ENCODE measurements at places on chromosomes 11 and 22.

DNA sequence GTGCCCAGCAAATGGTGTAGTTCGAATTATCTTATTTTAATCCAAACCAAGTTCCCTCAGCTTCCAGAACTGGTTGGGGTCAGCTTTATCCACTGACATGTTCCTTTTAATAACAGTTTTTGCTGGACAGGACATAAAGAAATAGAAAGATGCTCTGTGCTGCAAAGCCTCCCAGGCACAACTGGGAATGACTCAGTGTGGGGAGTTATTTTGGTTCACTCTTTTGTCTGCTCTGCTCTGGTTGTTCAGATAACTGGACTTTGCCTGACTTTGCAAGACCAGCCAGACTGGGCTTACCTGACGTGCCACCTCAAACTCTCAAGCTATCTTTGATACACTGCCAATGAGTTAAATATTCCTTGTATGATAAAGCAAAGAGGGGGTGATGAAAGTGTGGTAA, 25.6 kb downstream of the SEZ6L start:
- no peak for DNase-seq

DNA sequence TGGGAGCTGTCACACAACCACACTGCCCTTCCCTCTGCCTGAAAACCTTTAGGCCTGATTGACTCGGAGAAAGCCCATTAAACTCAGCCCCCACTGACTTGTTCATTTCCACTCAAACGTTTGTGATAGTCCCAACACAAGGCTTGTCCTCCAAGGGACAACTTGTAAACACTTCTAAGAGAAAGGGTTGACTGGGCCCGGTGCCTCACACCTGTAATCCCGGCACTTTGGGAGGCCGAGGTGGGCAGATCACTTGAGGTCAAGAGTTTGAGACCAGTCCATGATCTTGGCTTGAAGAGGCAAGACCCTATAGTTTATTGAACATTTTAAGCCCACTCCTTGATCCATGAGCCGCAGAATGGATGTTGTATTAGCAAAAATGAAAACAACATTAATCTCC, 63.3 kb upstream of the PRODH start:
- no peak for DNase-seq

DNA sequence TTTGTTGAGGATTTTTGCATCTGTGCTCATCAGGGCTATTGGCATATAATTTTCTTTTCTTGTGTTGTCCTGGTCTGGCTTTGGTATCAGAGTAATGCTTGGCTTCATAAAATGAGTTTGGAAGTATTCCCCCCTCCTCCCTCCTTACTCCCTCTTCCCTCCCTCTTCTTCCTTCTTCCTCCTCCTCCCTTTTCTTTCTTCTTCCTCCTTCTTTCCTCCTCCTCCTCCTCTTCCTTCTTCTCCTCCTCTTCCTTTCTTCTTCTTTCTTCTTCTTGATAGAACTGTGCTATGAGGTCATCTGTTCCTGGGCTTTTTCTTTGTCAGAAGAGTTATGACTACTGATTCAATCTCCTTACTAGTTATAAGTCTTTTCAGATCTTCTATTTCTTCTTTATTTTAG, 10.1 kb downstream of the BIRC2 start:
- DNase-seq, result no peak

GRCh38 chr11:114083391-114084252, 24.1 kb downstream of the ZBTB16 start:
- no peak for DNase-seq

DNA sequence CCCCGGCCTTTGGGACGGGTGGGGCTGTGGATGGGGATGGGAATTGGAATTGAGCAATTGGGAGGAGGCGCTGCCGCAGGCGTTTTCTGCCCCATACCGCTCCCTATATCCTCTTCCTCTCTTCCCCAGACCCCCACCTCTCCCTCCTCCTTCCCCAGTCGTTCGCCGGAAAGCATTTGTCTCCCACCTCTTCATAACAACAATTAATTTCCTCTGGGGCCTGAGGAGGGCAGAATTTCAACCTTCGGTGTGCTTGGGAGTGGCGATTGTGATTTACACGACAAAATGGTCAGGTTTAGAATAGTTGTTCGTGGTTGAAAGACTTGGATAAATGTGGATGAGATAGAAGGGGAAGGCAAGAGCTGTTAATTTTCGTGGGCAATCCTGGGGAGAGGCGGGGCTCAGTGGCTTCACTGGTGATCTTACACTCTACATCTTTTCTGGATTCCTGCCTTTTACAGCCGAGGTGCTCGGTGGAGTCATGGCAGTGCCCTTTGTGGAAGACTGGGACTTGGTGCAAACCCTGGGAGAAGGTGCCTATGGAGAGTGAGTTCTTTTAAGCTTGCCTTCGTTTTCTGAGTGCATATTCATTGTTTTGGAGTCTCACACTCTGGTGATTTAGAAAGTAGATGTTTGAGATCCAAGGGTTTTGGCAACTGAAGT, 1.5 kb downstream of the CHEK1 start:
- DNase-seq, result peak; percentile 76

DNA sequence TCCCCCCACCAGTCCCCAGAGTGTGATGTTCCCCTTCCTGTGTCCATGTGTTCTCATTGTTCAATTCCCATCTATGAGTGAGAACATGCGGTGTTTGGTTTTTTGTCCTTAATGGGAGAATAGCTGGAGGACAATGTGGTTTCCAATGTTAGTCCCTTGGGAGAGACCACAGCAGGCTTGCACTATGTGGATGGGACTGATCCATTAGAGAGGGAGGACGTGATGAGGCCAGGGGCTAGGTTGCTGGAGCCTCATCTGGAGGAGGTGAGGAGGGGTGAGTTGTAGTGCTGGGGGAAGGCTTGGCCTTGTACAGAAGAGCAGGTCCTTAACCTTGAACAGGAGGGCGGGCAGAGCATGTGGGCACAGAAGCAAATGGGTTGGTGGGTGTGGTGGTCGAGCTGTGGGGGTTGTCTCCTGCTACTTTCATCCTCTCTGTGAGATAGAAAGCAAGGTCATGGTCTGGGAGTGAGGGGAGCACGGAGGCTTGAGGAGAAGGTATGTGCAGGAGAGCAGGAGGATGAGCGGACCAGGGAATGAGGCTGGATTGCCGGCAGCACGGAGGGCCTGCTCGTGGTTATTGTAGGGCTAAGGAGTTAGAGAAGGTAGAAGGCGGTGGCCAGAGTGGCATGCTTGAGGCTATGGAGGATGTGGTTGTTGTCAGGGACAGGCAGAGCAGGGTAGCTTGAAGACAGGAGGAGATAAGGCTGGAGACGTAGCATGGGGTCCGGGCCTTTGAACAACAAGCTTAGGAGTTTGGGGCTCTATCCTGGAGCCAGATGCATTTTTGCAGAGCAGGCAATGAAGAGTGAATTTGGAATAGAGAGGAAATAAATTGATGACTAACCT, 11.2 kb upstream of the SREBF2 start:
- DNase-seq, result no peak

DNA sequence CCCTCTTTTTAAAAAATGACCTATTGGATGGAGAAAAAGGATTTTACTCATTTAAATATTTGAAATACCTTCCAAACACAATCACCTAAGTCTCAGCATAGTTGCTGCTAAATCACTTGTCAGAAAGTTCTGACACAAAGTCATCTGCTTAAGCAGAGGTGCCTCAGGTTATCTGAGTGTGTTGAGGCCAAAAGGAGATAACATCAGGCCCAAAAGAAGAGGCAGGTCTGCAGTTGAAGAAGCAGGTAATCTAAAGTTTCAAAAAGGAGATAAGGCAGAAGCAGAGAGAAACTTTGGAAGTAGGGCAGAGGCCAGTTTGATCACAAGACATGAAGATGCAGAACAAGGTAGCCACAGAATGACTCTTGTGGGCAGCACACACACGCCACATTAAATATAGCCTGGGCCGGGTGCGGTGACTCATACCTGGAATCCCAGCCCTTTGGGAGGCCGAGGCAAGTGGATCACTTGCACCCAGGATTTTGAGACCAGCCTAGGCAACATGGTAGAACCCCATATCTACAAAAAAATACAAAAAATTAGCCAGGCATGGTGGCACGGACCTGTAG, 175.7 kb upstream of the API5 start:
- no peak for DNase-seq

- no peak for DNase-seq
These were observed 153.8 kb upstream of the ZBED5 start for GRCh38 chr11:11011617-11012016.

- no peak for DNase-seq
These were observed 241.5 kb downstream of the DDX10 start for GRCh38 chr11:108906329-108906728.

GRCh38 chr22:21444701-21445436, 22.3 kb upstream of the TMEM191C start:
- no peak for DNase-seq

DNA sequence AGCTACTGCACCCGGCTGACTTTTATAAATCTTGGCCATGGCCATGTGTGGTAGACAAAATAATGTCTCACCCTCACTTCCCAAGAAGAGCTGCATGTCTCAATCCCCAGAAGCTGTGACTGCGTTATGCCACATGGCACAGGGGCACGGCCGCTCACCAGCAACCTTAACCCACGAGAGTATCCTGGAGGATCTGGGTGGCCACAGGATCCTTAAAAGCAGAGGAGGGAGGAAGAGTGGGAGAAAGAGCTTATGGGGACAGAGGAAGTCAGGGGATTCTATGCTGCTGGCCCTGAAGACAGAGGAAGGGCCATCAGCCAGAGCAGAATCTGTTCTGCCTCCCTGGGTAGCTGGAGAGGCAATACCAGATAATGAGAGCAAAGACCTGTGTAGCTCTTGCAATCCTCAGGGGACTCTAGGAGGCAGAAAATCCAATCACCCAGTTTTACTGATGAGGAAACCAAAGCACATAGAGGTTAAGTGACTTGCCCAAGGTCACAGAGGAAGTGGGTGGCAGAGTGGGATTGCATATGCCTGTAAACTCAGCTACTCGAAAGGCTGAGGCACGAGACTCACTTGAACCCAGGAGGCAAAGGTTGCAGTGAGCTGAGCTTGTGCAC, 55.3 kb downstream of the CELSR1 start:
- no peak for DNase-seq

DNA sequence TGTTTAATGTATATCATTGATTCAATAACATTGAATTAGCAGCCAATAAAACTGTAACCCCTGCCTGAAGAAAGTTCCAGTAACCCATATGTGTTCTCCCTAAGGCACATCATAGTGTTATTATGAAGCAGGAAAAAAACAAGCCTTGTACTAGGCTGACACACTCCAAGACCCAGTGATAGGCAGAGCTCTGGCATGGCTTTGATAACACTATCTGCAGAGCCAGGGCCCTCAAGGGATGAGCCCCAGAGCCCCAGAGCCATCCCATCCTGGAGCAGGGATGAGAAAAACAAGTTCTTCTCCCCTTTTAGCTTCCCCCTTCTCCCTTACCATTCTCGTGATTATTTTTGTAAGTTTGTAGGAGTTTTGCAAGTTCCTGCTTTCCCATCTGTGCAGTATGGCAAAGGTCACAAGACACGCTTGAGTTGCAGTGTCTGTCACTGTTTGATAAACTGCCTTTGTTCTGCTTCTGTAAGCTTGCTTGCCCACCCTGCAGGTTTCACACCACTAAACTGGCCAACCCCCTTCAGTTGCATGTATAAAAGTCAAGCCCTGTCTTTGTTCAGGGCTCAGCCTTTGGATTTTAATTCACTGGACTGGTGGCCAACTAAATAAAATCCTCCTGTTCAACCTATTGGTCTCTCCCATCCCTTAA, 22.3 kb upstream of the GUCY1A2 start:
- DNase-seq, result peak; percentile 27

- DNase-seq, result no peak
These were observed 238.6 kb downstream of the GRM5 start for GRCh38 chr11:88827018-88827676.

DNA sequence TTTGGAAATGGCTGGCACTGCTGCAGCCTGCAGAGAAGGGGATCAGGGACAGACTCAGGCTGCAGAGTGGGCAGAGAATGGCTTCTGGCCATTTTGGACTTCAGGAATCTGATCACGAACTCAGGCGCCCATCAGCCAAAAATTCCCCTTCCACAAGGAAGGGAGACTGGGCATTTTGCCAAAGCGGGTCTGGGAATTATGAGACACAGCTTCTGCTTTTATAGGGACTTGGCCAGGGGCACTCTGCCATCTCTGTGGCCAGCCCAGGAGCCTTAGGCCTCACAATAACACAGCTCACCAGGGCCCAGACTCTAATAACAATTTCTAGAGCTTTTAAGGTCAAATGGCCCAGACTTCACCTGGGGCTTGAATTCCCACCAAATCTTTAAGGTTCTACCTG, 74.7 kb downstream of the CHST1 start:
- no peak for DNase-seq

GRCh38 chr22:24161909-24162308, 19.4 kb upstream of the SUSD2 start:
- no peak for DNase-seq

GRCh38 chr11:78390809-78391208, 26.8 kb downstream of the GAB2 start:
- no peak for DNase-seq

- no peak for DNase-seq
These were observed 91.1 kb downstream of the BRD1 start for GRCh38 chr22:49736538-49736937.

DNA sequence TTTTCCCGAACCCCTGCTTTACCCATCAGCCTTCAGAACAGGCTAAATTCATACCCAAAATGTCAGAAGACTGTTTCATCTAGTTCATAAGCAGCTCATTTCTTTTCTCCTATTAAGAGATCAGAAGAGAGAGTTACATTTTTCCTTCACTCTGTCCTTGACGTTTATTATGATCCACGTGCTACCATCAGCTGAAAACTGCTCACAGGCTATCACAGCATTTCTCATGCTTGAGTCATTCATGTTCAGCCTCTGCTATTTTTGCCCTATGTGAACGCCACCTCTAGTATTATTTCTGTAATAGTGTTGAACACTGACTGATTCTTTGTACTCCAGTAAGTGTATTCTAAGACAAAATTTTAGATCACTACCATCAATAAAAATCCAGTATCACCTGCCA, 51.9 kb downstream of the SLC1A2 start:
- DNase-seq, result no peak
